Psoas muscle (tissue), 8 donors: ENCODE measurements at places on chromosomes 4 and X.

GRCh38 chr4:14272206-14272605 is 644.7 kb upstream of the BOD1L1 start:
- DNase-seq, result no peak

- DNase-seq, result no peak
These were observed 101.1 kb upstream of the TEX13D start for GRCh38 chrX:124231451-124231759.

GRCh38 chrX:1321674-1322073 is 14.9 kb upstream of the IL3RA start:
- no peak for DNase-seq

GRCh38 chrX:101977106-101977505 is 45.3 kb upstream of the ZMAT1 start:
- DNase-seq, result no peak

DNA sequence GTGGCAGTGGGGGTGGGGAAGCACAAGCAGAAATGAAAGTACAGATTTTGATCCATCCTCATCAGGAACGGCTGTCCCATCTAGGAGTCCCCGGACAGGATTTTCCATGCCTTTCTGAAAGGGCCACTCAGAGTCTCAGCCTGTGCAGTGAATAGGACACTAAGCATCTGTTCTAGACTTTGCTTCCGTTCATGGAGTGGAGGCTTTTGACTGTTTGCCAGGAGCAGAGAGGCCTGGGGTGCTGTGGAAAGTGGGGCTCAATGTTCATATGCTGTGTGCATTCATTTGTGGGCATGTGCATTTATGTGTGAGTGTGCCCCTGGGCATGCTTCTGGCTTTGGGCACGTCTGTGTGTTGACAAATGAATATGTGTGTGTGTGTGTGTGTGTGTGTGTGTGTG is 25.6 kb upstream of the MAMLD1 start:
- no peak for DNase-seq

DNA sequence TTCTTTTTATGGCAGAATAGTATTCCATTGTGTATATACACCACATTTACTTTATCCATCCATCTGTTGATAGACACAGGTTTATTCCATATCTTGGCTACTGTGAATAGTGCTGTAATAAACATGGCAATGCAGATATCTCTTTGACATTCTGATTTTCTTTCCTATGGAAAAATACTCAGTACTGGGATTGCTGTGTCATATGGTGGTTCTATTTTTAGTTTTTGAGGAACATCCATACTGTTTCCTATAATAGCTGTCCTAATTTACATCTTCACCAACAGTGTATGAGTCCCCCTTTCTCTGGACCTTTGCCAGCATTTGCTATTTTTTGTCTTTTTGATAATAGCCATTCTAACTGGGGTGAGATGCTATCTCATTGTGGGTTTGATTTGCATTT is 73.5 kb downstream of the GPAT3 start:
- DNase-seq, result no peak

DNA sequence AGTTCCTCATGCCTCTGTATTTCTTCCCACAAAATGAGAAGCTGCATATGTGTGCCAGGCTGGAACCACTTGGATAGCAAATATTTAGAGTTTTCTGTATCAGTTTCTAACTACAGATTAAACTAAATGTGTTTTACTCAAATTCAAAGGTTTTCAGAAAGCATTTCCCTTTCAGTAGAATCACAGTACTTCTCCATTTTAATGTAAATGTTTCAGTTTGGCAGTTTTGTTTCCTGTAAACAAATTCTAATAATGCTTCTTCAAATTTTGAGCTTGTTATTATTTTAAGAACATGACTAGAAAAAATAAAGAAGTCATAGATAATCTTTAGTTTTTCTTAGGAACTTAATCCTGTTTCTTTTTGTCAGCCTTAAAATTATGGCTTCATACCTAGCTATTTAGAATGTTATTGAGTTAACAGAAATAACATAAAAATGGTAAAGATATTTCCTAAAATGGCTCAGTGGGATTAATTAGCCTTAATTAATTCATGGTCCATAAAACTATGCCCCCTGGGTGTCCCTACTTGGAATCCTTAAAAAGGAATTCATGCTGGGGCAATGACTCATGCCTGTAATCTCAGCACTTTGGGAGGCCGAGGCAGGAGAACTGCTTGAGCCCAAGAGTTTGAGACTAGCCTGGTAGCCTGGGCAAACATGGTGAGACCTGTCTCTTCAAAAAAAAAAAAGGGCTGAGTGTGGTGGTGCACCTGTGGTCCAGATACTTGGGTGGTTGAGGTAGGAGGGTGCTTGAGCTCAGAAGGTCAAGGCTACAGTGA is 83.8 kb upstream of the GPR34 start:
- no peak for DNase-seq

DNA sequence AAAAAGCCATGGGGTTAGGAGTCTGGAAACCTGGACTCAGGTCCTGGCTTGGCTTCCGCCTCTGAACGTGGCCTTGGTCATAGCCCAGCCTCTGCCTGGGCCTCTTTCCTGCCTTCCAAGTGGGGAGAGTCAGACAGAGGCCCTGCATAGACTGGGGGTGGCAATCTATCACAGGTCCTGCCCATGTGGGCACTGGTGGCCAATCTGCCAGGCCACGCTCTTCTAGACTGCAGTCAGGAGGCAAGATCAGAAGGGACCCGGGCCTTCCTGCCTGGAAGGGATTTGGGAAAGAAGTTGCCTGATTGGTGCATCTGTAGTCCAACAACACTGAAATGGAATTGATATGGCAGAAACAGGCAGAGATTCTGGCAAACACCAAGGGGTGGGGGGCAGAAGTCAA is 46.1 kb downstream of the CNGA2 start:
- no peak for DNase-seq

- no peak for DNase-seq
These were observed 306.5 kb upstream of the LDB2 start for GRCh38 chr4:17204908-17205307.

- DNase-seq, result no peak
These were observed 761.8 kb downstream of the FAM133A start for GRCh38 chrX:94435799-94436198.

DNA sequence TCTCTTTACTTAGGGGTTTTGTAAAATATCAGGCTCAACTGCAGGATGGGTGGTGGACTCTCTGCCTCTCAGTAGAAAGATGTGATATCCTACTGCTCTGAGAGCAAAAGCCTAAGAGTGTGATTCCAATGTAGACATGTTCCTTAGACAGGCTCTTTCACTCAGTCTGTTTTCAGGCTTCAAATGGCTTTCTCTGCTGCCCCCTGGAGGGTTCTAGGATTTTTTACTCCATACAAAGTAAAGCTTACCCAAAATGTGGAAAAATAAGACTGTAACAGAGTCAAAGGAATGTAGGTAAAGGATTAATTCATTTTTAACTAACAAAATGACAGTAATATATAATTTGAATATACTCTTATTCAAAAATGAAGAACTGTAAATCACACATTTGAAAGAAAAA is 32.1 kb downstream of the ZGRF1 start:
- DNase-seq, result no peak

GRCh38 chrX:8413279-8413678 is 51.4 kb upstream of the VCX3B start:
- no peak for DNase-seq

- DNase-seq, result no peak
These were observed 74.1 kb downstream of the EVC start for GRCh38 chr4:5784960-5785611.

DNA sequence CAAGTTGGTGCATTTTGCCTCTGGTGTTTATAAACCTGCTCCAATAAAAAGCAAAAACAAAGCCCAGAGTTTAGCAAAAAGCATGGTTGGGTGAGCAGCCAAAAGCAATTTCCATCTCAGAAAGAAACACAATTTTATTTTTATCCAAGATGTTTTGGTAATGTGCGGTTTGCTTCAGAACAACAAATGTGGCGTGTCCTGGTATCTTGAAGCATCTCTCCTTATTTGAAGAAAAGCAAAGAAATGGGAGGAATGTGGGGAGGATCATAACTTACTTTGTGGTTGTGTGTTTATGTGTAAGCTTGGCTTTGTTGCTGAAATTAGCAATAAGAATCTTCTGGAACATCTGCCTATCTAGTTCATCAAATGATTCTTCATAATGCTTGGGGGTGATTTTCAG is 88.3 kb upstream of the DDX3X start:
- DNase-seq, result no peak

- DNase-seq, result no peak
These were observed 50.3 kb downstream of the USP26 start for GRCh38 chrX:133046601-133047000.
